ENCODE measurements at places on chromosomes 4 and X.

DNA sequence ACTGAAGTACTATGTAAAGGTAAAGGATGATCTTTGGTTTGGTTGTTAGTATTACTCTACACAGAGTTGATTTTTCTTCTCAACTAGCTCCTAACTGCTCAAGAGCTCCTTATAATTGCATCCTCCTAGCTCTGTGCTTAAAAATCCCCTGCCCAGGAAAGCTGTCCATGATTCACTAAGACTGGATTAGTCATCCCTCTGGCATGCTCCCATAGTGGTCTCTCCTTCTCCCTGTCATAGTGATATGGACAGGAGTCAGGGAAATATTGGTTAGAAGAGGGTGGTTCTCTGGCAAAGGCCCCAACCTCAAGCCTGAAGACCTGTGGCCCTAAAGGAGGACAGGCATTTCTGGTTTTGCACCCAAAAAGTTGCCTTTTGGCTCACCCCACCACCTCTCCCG lies 242.3 kb upstream of the KCNIP4 start:
- DNase-seq, result no peak

DNA sequence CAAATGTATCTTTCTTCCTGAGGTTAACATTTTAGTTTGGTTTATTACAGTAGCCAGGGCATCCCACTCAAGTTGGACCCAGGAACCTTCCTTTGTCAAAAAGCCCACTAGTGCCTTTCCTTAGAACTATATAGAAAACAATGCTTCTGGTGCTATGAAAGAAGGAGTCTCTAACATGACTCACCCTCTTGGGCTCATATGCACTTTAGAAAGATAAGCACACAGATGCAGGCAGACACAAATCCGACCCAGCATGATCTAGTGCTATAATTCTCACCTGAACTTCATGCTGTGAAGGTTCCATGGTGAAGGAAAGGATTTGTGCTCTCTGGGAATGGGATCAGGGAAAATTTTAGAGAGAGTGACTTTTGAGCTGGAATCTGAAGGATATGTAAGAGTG lies 289.4 kb downstream of the ANKRD50 start:
- DNase-seq, result no peak

- no peak for DNase-seq
These were observed 88.7 kb upstream of the PLAC1 start for GRCh38 chrX:134747006-134747405.

- no peak for DNase-seq
These were observed 44.5 kb downstream of the AASDH start for GRCh38 chr4:56342746-56343145.

DNA sequence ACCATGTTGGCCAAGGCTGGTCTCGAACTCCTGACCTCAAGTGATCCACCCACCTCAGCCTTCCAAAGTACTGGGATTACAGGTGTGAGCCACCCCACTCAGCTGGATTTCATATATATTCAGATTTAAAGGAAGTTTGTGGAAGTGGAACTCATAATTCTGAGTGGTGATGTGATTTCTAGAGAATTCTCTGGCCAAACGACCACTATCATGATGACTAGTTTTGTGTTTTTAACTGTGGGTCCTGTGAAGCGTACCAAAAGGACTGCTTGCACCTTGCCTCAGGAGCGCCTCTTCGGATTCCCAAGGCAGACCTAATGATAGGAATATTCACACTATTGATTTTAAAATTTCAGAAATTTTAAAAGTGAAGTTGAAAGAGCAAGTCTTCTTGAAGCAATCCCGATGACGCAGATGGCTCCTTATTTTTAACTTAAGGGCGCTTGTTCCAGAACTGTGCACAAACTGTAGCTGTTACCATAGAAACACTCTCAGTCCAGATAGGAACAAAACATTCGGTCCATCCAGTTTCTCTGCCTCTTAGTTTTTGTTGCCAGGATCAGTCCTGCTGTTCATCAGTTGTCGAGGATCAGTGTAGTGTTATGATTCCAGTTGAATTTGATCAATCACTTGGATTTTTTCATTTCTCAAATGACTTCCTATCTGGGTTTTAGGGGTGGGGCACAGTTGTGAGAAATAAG lies 51.7 kb upstream of the CLCN4 start:
- no peak for DNase-seq

DNA sequence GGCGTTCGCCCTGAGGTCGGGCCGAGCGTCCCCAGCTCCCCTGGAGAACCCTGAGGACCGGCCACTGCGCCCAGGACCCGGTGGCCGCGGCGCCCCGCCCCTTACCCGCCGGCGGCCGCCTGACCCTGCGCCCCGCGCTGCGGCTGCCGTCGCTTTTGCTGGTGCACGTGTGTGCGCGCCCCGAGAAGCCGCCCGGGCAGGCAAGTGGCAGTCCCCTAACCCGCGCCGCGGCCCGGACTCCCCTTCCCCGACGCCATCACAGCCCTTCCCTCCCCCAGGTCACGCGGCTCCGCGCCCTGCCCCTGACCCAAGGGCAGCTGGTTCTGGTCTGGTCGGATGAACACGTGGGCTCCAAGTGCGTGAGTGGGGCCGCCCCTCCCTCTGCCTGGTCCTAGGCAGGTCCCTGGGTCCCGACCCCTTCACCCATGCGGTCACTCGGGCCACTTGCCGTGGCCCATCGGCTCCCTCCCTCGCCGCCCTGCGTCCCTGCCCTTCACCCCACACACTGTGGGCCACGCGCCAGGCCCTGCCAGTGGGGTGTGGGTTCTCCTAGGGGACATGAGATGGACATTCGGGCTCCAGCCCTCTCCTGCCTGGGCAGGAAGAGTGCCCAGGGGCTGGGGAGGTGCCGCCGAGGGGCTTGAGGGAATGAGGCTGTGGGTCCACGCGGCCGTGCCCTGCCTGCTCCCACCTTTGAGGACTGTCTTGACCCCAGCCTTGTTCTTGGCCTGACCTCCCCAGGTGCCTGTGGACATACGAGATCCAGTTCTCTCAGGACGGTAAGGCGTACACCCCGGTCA lies 8.0 kb upstream of the FGFRL1 start:
- no peak for DNase-seq

- no peak for DNase-seq
These were observed 57.1 kb downstream of the REELD1 start for GRCh38 chr4:146271466-146271865.

DNA sequence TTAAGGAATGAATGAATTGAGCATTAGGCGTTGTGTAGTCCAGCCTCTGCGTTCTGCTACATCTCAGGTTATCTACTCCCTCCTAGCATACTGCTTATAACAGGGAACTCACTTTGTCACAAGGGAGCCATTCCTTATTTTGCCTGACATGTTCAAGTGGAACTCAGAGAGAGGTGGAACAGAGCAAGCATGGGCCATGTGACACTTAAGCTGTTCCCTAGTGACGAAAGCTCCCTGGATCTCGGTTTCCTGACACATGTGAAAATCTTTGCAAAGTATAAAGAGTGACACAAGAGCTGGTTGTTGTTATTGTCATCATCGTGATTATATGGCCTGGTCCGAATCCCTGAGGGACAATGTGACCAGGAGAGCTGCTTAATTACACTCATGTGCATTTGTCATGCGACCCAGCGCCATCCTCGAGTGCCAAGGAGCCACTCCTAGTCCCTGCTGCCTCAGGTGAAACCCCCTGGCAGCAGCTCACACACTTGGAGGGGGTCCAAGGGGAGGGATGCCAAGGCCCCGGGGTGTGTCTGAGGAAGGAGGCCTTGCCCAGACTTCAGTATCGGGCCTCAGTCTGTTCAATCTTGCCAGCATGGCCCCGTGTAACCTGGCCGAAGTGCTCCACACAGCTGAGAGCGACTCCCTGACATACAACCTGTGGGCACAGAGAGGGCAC lies 98.5 kb upstream of the MAP3K15 start:
- DNase-seq, result no peak

GRCh38 chr4:99845708-99846469 lies 29.3 kb downstream of the DAPP1 start:
- no peak for DNase-seq

Data from GM18507 (cell line).